Left colon (tissue), 2 donors: ENCODE measurements at places on chromosomes 16 and 17. TPM values are rescaled to one million over a fixed set of nuclear protein-coding genes. Genes with fewer than 3 reads are reported as not detected.

DNA sequence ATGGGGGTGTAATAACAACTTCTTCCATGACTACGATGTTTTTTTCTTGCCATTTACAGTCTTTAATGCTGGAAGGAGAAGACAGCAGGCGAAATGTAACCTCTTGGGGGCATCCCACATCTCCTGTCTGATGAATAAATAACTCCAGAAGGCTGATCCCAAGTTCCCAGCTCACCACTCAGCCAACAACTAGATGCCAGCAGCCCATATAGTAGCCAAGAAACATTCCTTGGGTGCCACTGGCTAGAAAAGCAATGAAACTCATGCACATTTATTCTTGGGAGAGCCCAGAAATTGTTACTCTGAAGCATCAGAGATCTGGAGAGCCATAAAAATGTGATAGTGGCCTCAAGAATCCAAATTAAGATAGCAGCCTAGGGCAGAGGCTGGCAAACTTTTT is 22.7 kb upstream of the TMEM101 start:
- DNase-seq: no peak

- no peak for DNase-seq
These were observed 2.6 kb downstream of the JMJD6 start for GRCh38 chr17:76723812-76724211.

GRCh38 chr16:53876811-53877210 is 172.9 kb downstream of the FTO start:
- no peak for DNase-seq

GRCh38 chr17:76270770-76271668 is 5.9 kb downstream of the UBALD2 start:
- no peak for DNase-seq

- DNase-seq: no peak
These were observed 16.0 kb downstream of the CSNK1D start for GRCh38 chr17:82257473-82257872.

Gene CRYBA1
- total RNA-seq: not detected

GRCh38 chr17:82490512-82491195 is 28.9 kb upstream of the FOXK2 start:
- no peak for DNase-seq

DNA sequence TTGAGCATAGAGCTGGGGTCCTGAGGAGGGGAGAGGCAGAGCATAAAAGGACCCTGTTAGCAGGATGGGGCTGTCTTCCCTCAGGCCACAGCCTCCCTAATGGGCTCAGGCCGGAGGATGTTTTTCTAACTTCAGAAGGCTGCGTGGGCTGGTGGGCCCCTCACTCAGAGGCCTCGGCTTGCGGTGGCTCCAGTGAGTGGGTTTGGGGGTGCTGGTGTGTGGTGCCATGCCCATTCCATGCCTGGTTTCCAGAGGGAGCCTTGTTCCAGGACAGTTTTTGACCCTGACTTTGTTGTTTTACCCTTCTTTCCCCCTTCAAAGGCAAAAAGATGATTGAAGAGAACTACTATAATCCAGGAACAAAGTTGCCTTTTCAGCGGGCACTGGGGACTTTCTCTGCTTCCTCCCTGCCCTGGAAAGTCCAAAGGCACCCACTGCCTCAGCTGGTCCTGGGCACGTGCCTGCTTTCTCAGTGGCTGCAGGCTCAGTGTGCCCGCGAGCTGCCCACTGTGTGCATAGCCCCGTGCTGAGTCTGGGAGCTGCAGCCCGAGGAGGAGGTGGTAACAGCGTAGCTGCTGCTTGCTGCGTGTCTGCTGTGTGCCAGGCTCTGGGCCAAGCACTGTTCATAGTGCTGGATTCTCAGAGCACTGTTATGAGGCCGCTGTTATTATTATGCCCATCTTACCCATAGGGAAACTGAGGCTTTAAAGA is 11.8 kb downstream of the NKD1 start:
- no peak for DNase-seq

Gene C16orf92
- not detected for total RNA-seq

- no peak for DNase-seq
These were observed 35.2 kb upstream of the CAPN15 start for GRCh38 chr16:492211-492875.

Gene NPIPB6
- 2.0 TPM for total RNA-seq

DNA sequence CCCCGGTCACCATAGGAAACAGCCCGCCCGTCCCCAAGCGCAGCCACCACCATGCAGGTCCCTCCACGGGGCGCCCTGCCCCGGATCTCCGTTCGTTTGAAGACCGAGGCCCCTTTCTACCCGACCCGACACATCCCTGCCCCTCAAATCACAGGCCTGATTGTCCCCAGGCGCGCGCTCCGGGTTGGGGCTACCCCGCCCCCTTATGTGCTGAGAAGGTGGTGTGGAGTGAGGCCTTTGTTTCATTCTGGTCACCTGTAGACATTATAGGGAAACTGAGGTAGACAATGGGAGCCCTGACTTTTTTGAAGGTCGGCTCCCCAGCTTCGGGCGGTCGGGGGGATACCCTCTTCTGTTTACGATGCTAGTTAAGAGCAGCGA is 763 bp upstream of the ACTG1 start:
- peak; percentile 74 for DNase-seq

Gene TMC7
- 11.7 TPM for total RNA-seq

GRCh38 chr17:82267575-82268379 is 5.7 kb downstream of the CSNK1D start:
- peak; percentile 96 for DNase-seq

DNA sequence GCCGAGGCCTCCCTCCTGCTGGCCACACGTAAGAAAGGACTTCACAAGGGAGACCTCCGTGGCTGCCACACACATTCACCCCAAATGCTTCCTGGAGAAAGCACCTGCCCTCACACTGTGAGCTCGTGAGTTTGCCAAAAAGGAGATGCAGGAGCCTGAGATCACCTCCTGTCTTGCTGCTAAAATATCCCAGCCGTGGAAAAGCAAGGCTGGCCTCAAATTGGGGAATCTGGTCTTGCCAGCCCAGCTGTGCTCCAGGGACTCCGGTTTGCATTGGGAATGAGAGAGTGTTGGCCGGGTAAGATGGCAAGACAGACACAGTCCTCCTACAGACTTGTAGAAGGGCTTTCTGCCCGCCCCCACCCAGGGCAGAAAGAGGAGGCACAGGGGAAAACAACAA is 13.8 kb downstream of the RBFOX3 start:
- no peak for DNase-seq

- DNase-seq: no peak
These were observed 1265.1 kb upstream of the CDH8 start for GRCh38 chr16:63301349-63301748.

Gene PARN
- total RNA-seq: 29.8 TPM

- no peak for DNase-seq
These were observed 138.5 kb downstream of the SSH2 start for GRCh38 chr17:29791336-29792080.

GRCh38 chr17:8725881-8726876 is 18.5 kb downstream of the CCDC42 start:
- DNase-seq: no peak

- no peak for DNase-seq
These were observed 150.8 kb downstream of the PHKB start for GRCh38 chr16:47611848-47612493.

GRCh38 chr17:62692159-62692651 is 64.7 kb downstream of the MRC2 start:
- no peak for DNase-seq

DNA sequence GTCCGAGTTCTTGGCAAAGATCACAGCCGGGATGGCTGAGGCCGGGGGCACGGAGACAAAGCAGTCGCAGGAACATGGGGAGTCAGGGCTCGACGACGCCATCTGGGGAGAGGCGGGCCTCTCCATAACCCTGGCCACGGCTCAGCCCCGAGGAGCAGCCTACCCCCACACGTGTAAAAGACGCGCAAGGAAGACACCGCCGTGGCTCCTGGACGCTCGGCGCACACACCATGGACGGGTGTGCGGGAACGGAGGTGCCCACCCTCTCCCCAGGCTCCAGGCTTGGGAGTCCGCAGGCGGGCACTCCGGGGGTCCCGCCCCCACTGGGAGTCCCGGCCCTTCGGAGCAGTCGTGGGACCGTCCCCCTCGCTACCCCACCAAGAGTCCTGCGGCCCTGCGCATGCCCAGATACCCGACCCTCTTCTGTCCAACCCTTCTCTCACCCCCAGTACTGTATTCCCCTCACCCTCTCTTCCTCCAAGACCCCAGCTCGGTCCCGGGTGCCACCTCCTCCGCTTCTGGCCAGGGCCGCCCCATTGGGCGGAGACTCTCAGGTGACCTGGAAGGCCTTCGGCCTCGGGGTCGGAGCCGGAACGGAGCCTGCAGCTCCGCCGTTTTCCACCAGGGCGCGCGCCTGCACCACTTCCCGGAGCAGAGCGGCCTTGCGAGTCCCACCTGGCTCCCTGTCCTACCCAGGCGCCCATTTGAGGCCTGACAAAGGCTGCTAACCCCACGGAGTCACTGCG is at the start of gene SCRN2:
SCRN2 (minus strand) TSS at position 532 of the 746 bp plus-strand sequence; CDS start at position 102, 430 bp downstream.
- DNase-seq: peak; percentile 93

GRCh38 chr16:8631818-8632465 is 10.4 kb downstream of the METTL22 start:
- no peak for DNase-seq

GRCh38 chr17:50133028-50133768 is 3.2 kb upstream of the SAMD14 start:
- DNase-seq: no peak

DNA sequence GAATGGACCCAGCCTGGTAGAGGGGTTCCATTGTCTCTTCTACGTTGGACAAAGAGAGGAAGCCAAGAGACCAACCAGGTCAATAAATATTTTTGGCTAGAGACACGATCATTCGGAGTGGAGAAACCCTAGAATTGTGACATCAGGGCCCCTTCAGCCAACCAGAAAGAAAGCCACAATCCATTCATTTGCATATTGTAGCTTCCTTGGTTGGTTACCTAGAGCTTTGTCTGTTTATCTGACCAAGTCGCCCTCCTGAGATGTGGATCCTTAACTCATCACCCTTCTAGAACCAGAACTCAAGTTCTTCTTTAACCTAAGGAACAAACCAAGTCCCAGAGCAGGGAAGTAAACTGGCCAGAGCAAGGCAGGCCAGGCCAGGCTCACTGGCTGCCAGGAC is at the start of gene CCDC182:
CCDC182 (minus strand) TSS at position 58 of the 400 bp plus-strand sequence; CDS start at position 31, 27 bp downstream.
- DNase-seq: no peak

Gene ACSM2A
- not detected for total RNA-seq

DNA sequence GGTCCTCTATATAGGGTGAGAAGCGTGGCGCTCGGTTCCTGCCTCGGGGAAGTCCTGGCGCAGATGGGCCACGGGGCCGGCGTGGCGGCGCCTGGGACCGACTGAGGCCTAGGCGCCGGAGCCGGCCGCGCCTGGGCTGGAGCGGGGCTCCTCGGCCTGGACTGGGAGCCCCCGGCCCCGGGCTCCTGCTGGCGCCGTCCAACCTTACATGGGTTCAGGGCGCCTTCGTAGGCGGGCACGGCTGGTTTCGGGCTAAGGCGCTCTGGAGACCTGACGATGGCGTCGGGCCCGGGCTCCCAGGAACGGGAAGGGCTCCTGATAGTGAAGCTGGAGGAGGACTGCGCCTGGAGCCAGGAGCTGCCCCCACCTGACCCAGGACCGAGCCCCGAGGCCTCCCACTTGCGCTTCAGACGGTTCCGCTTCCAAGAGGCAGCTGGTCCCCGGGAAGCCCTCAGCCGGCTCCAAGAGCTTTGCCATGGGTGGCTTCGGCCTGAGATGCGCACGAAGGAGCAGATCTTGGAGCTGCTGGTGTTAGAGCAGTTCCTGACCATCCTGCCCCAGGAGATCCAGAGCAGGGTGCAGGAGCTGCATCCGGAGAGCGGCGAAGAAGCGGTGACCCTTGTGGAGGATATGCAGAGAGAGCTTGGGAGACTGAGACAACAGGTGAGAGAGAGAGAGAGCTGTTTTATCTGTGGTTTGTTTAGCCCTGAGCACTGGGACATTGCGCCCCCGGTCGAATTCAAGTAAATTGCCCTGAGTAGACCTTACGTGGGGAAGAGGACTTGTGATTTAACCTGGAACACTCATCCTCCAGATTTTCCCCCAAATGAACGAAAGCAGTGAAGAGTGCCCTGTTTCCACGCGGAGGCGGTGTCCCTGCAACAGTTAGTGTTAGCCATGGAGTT is 504 bp downstream of the ZNF263 start:
- no peak for DNase-seq

DNA sequence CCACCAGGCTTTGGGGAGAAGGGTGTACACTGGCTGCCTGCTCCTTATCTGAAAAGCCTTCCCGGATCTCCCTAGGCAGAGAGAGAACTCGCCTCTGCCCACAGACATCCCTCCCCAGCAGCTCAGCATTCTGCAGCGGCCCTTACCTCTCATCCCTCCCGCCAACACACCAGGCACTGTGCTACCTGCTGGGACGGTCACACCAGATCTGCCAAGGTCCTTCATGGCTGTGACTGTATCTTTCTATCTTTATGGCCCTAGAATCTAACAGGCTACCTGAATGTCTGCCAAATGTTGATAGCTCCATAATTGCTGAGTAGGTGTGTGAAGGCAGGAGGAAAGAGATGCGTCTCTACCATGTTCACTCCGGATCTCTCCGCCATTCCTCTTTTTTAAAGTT is 7.9 kb downstream of the TSNAXIP1 start:
- DNase-seq: peak; percentile 55

DNA sequence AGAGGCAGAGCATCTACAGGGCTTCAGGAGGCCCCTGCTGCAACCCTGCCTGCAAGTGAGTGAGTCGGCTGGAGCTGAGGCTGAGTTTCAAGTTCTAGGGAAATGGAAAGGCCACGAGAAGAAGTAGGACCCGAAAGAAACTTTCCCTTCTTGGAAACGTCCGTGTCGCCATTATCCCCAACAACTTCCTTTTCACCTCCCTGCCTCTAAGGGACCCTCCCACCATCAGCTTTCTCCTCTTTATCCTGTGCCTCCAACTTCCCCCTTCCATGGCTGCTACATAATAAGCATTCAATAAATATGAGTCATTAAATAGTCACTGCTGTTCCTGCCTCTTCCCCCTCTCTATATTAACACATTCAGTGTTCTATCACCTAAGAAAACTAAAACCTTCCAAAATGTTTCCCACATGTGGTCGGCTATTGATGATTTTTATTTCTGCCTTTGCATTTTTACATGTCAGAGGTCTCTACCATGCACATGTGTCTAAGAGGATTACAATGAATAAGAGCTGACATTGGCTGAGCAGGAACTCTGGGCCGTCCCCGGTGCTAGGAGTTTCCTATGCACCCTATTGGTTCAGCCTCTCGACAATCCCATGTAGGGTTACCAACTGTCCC is 115.9 kb upstream of the TNRC6C start:
- DNase-seq: no peak

Gene TEX19
- not detected for total RNA-seq

Gene G6PC1
- 0.50 TPM for total RNA-seq

Gene TP53TG3B
- total RNA-seq: not detected

Gene NUBP1
- total RNA-seq: 29.3 TPM

DNA sequence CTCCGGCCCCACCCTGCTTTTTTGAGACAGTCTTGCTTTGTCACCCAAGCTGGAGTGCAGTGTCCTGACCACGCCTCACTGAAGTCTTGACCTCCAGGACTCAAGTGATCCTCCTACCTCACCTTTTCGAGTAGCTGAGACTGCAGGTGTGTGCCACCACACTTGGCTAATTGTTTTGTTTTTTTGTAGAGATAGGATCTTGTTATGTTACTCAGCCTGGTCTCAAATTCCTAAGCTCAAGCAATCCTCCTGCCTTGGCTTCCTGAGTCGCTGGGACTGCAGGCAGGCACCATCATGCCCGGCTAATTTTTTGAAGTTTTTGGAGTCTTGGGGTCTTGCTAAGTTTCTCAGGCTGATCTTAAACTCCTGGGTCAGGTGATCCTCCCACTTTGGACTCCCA is 206.7 kb downstream of the SHISA9 start:
- DNase-seq: no peak

Gene PRSS33
- total RNA-seq: not detected

Gene CHP2
- 227 TPM for total RNA-seq
